ENCODE measurements at places on chromosomes 11 and 22. TPM values are rescaled to one million over a fixed set of nuclear protein-coding genes. Genes with fewer than 3 reads are reported as not detected.
A peak's percentile ranks its signal among the peaks of the same experiment; 100 is the strongest.

GRCh38 chr11:76524461-76524860, 79.6 kb downstream of the EMSY start:
- peak; percentile 54 for DNase-seq
- H3K4me3 ChIP-seq: no peak overlapping the region
- peaks cover 3% of the 10 kb centered on the region for H3K36me3 ChIP-seq

CCDC116 gene
- total RNA-seq: not detected

DNA sequence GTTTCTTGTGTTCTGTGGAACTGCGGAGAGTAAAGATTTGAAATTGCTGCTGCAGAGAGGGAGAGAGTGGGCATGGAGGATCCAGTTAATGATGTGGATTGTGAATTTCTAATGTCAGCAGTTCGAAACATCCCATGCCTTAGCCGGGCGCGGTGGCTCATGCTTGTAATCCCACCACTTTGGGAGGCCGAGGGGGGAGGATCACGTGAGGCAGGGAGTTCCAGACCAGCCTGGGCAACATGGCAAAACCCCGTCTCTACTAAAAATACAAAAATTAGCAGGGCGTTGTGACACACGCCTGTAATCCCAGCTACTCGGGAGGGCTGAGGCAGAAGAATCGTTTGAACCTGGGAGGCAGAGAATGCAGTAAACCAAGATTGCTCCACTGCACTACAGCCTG, 1.1 kb upstream of the CAVIN3 start:
- peaks cover 15% of the 10 kb centered on the region for H3K4me1 ChIP-seq
- no peak overlapping the region for H3K4me3 ChIP-seq
- no peaks in the 10 kb centered on the region for H3K27me3 ChIP-seq
- peak overlapping the region; percentile 99 for H3K27ac ChIP-seq
- H3K36me3 ChIP-seq: peaks cover 6% of the 10 kb centered on the region

- DNase-seq: no peak
- H3K27me3 ChIP-seq: no peaks in the 10 kb centered on the region
- H3K4me3 ChIP-seq: no peak overlapping the region
Observed at GRCh38 chr22:48658871-48659270, 1168.8 kb downstream of the BRD1 start.

GRCh38 chr22:38415561-38416321, 39.3 kb downstream of the KCNJ4 start:
- H3K4me3 ChIP-seq: no peak overlapping the region
- no peak overlapping the region for H3K27ac ChIP-seq
- peaks cover 34% of the 10 kb centered on the region for H3K27me3 ChIP-seq
- no peak for DNase-seq
- no peaks in the 10 kb centered on the region for H3K36me3 ChIP-seq

- H3K4me3 ChIP-seq: no peak overlapping the region
- no peak overlapping the region for H3K27ac ChIP-seq
- H3K4me1 ChIP-seq: no peaks in the 10 kb centered on the region
Observed at GRCh38 chr22:45096256-45096907, 67.3 kb upstream of the NUP50 start.

DNA sequence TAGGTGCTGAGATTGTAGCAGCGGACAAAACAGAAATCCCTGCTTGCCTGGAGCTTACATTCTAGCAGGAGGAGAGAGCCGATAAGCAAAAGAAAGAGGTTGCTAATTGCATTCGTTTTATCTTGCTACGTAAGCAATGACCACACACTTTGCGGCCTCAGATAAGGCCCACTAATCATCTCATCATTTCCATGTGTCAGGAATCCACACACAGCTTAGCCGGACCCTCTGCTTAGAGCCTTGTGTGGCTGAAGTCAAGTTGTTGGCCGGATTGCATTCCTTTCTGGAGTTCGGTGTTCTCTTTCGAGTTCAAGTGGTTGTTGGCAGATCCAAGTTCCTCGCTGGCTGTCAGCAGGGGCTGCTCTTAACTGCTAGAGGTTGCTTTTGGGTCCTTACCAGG, 101.6 kb downstream of the CHST1 start:
- no peaks in the 10 kb centered on the region for H3K36me3 ChIP-seq
- no peaks in the 10 kb centered on the region for H3K4me1 ChIP-seq
- no peaks in the 10 kb centered on the region for H3K27me3 ChIP-seq
- no peak for DNase-seq

GRCh38 chr11:130486987-130487923, 38.8 kb downstream of the ADAMTS15 start:
- H3K4me1 ChIP-seq: peaks cover 16% of the 10 kb centered on the region
- peak overlapping the region; percentile 51 for H3K27ac ChIP-seq
- H3K27me3 ChIP-seq: no peaks in the 10 kb centered on the region
- H3K36me3 ChIP-seq: no peaks in the 10 kb centered on the region

DDTL gene
- 0.36 TPM for total RNA-seq

DNA sequence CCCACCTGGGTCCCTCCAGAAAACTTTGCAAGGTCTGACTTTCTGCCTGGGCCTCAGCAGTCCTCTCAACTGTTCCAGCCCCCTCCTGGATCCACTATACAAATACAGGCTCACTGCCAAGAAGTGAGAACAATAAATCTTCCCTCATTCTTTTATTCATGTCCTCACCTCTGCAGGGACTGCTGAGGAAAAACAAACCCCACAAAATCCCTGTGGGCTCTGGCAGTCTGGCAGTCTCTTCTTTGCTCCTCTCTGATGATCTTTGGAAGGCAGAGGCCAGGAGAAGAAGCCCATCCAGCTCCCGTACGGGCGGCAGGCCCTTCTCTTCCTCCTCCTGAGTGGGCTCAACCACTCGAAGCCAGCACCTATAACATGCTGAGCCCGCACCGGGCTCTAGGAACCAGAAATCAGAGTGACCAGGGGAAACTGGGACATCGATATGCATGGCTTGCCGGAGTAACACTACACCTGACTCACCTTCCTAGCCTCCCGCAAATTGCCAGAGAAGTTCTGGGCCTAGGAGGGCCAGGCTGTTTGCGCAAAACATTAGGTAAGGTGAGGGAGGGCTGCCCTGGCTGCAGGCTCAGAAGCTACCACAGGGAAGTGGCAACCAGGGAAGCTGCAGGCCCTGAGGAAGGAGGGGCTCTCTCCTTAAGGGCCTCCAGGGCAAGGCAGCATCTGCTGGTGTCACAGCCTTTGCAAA, 24.2 kb downstream of the TMPRSS5 start:
- DNase-seq: no peak
- H3K36me3 ChIP-seq: no peaks in the 10 kb centered on the region
- no peak overlapping the region for H3K27ac ChIP-seq
- H3K4me3 ChIP-seq: no peak overlapping the region

DNA sequence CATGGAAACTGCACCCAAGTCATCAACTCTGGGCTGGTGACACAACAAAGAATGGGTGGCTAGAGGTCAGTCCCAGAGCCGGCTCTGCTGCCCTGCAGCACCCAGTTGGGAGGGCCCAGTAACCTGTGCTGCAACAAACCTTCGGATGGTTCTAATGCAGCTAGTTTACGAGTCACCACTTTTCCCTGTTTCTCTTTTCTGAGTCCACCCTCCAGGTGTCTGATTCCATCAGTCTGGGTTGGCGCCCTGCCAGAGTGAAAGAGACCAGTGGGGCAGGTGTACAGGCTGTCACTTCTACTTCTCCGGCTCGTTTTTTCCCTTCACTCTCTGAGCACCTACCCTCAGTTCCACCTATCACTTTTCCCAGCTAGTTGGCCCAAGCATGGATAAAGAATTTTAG, 572.9 kb downstream of the NTM start:
- no peaks in the 10 kb centered on the region for H3K4me1 ChIP-seq
- no peak for DNase-seq
- H3K36me3 ChIP-seq: no peaks in the 10 kb centered on the region
- H3K27ac ChIP-seq: no peak overlapping the region
- no peaks in the 10 kb centered on the region for H3K27me3 ChIP-seq
- H3K4me3 ChIP-seq: no peak overlapping the region

DNA sequence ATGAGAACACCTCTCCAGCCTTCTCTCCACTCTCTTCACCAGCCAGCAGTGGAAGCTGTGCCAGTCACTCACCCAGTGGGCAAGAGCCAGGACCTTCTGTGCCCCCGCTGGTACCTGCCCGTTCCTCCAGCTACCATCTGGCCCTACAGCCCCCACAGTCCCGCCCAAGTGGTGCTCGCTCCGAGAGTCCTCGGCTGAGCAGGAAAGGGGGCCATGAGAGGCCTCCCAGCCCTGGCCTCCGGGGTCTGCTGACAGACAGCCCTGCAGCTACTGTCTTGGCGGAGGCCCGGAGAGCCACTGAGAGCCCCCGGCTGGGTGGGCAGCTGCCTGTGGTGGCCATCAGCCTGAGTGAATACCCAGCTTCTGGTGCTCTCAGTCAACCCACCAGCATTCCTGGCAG, 20.2 kb downstream of the PHLDB1 start:
- peaks cover 74% of the 10 kb centered on the region for H3K36me3 ChIP-seq
- H3K4me1 ChIP-seq: peaks cover 11% of the 10 kb centered on the region
- DNase-seq: no peak
- H3K27me3 ChIP-seq: no peaks in the 10 kb centered on the region
- no peak overlapping the region for H3K27ac ChIP-seq

- H3K27me3 ChIP-seq: peaks cover 30% of the 10 kb centered on the region
- no peak overlapping the region for H3K4me3 ChIP-seq
- DNase-seq: no peak
- no peaks in the 10 kb centered on the region for H3K4me1 ChIP-seq
- no peak overlapping the region for H3K27ac ChIP-seq
- H3K36me3 ChIP-seq: no peaks in the 10 kb centered on the region
Observed at GRCh38 chr11:13098063-13098462, 88.9 kb downstream of the RASSF10 start.

- no peak overlapping the region for H3K27ac ChIP-seq
- H3K27me3 ChIP-seq: no peaks in the 10 kb centered on the region
- no peaks in the 10 kb centered on the region for H3K4me1 ChIP-seq
- H3K36me3 ChIP-seq: no peaks in the 10 kb centered on the region
- H3K4me3 ChIP-seq: no peak overlapping the region
- DNase-seq: peak; percentile 46
Observed at GRCh38 chr11:88886796-88887195, 179.0 kb downstream of the GRM5 start.

- H3K27ac ChIP-seq: peak overlapping the region; percentile 53
- DNase-seq: peak; percentile 79
- no peaks in the 10 kb centered on the region for H3K27me3 ChIP-seq
- peaks cover 13% of the 10 kb centered on the region for H3K36me3 ChIP-seq
Observed at GRCh38 chr22:41401781-41402648, 20.3 kb downstream of the TEF start.

GRCh38 chr11:38766796-38767195, 2168.8 kb upstream of the RAG2 start:
- no peak overlapping the region for H3K4me3 ChIP-seq
- H3K27ac ChIP-seq: no peak overlapping the region
- no peak for DNase-seq
- H3K4me1 ChIP-seq: no peaks in the 10 kb centered on the region
- no peaks in the 10 kb centered on the region for H3K36me3 ChIP-seq

OR51E2 gene
- total RNA-seq: 0.72 TPM

DNA sequence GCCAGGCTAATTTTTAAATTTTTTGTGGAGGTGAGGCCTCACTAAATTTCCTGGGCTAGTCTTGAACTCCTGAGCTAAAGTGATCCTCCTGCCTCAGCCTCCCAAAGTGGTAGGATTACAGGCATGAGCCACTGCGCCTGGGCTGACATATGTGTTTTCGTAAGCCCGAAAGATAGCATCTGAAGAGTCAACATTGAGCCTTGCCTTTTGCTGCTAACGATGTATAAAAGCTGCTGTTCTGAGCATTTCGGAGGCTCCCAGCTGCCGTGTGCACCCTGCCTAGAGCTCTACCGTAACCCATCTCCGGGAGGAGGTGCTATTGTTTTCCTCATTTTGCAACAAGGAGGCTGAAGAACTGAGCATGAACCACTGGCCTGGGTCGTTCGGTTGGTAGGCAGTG, 18.1 kb upstream of the PPP6R3 start:
- peaks cover 17% of the 10 kb centered on the region for H3K4me1 ChIP-seq
- no peak overlapping the region for H3K4me3 ChIP-seq
- no peak for DNase-seq
- H3K27ac ChIP-seq: no peak overlapping the region

UPK3A gene
- total RNA-seq: not detected

UBE2L3 gene
- total RNA-seq: 66.1 TPM

BACE1 gene
- 29.2 TPM for total RNA-seq
